ENCODE measurements at places on chromosomes 3 and 15. TPM values are rescaled to one million over a fixed set of nuclear protein-coding genes. Genes with fewer than 3 reads are reported as not detected.

GRCh38 chr15:37040072-37040742 is 60.1 kb downstream of the MEIS2 start:
- H3K4me1 ChIP-seq = no peaks in the 10 kb centered on the region
- no peak overlapping the region for H3K27ac ChIP-seq
- no peaks in the 10 kb centered on the region for H3K27me3 ChIP-seq
- H3K36me3 ChIP-seq = no peaks in the 10 kb centered on the region
- H3K4me3 ChIP-seq = no peak overlapping the region

GRCh38 chr3:66172394-66172793 is 48.4 kb upstream of the SLC25A26 start:
- no peaks in the 10 kb centered on the region for H3K4me1 ChIP-seq
- H3K36me3 ChIP-seq = no peaks in the 10 kb centered on the region

DNA sequence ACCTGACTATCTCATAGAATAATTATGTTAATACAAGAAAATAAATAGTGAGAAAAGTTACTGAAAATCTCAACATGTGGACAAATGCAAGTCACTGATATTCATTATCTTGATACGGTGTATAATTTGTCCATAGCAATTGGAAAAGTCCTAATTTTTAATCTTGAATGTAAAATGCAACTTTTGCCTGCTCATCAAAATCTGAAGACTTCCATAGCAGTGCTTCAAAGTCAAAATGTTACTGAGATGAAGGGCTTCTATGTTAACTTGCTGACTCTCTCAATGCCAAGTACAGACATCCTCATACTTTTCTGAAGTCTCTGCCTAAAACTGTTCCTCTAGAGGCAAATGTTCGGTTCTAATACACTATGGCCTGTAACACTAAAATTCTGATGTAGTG is 1300.1 kb upstream of the EPHA6 start:
- no peak for DNase-seq
- H3K4me3 ChIP-seq = no peak overlapping the region
- no peaks in the 10 kb centered on the region for H3K36me3 ChIP-seq

DNA sequence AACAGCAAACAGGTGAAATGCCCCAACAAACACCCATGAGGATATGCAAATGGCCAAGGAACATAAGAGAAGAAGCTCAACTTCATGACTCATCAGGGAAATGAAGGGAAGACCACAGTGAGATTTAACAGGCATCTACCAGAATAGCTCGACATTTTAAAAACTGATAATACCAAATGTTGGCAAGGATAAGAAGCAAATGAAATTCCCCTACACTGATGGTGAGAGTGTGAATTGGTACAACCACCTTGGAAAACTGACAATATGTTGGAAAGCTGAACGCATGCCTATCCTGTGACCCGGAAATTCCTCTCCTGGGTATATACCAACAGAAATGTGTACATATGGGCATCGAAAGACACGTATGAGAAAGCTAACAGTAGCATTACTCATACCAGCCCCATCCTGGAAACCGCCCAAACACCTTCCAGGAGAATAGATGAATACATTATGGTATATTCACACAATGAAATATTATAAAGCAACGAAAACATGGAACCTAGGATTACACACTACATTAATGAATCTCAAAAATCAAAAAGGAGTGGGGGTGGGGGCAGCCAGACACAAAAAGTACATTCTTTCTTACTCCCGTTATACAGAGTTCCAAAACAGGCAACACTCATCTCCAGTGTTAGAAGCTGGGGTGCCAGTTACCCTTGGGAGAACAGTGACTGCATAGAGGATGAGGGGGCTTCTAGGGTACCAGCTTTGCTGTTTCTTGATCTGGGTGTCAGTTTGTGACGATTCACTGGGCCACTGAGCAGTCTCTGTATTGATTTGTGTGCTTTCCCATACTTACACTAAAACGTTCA is 16.9 kb downstream of the RFTN1 start:
- DNase-seq = no peak
- peaks cover 42% of the 10 kb centered on the region for H3K36me3 ChIP-seq
- no peaks in the 10 kb centered on the region for H3K27me3 ChIP-seq
- H3K4me1 ChIP-seq = peaks cover 43% of the 10 kb centered on the region

- H3K27me3 ChIP-seq = no peaks in the 10 kb centered on the region
- H3K4me1 ChIP-seq = no peaks in the 10 kb centered on the region
These were observed 93.5 kb upstream of the ARRDC4 start for GRCh38 chr15:97866959-97867358.

Gene IL16
- total RNA-seq = 196 TPM

DNA sequence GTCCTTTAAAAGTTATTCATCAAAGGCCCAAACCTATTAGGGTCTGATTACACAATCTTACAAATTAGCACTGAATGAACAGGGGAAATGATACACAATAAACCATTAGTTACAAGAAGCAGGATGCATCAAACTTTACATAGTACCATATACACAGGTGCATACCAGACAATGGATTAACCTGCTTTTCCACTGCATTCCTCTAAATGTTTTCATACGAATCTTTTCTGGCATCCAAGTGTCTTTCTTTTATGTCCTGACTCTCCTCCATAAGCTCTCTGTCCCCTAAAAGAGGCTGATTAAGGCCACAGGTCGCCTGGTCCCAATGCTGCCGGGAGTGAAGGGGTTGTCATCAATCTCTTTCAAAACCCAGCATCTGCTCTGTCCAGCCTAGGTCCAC is 11.4 kb downstream of the FBN1 start:
- peaks cover under 1% of the 10 kb centered on the region for H3K27me3 ChIP-seq
- H3K4me1 ChIP-seq = peaks cover 4% of the 10 kb centered on the region

GRCh38 chr3:183099838-183100204 is 525 bp upstream of the MCCC1 start:
- peak overlapping the region; percentile 84 for H3K27ac ChIP-seq
- no peaks in the 10 kb centered on the region for H3K27me3 ChIP-seq
- peak overlapping the region; percentile 96 for H3K4me3 ChIP-seq
- peaks cover 5% of the 10 kb centered on the region for H3K36me3 ChIP-seq
- DNase-seq = no peak

- no peak overlapping the region for H3K27ac ChIP-seq
- no peak for DNase-seq
- no peaks in the 10 kb centered on the region for H3K4me1 ChIP-seq
- H3K4me3 ChIP-seq = no peak overlapping the region
These were observed 33.0 kb downstream of the SPATA12 start for GRCh38 chr3:57093489-57093888.

Gene STXBP5L
- not detected for total RNA-seq

Gene TIGIT
- 30.4 TPM for total RNA-seq

GRCh38 chr15:74319596-74320351 is 47.7 kb downstream of the CYP11A1 start:
- peaks cover 25% of the 10 kb centered on the region for H3K4me1 ChIP-seq
- no peak overlapping the region for H3K4me3 ChIP-seq
- H3K36me3 ChIP-seq = no peaks in the 10 kb centered on the region
- H3K27me3 ChIP-seq = peaks cover 2% of the 10 kb centered on the region
- no peak for DNase-seq

Gene SNTN
- total RNA-seq = not detected

GRCh38 chr3:152971880-152972279 is 136.9 kb downstream of the P2RY1 start:
- H3K27me3 ChIP-seq = peaks cover 2% of the 10 kb centered on the region
- H3K4me3 ChIP-seq = no peak overlapping the region
- no peak for DNase-seq
- no peaks in the 10 kb centered on the region for H3K4me1 ChIP-seq
- no peaks in the 10 kb centered on the region for H3K36me3 ChIP-seq
- no peak overlapping the region for H3K27ac ChIP-seq

GRCh38 chr3:172271386-172271976 is 176.8 kb downstream of the GHSR start:
- no peak overlapping the region for H3K4me3 ChIP-seq
- no peak overlapping the region for H3K27ac ChIP-seq
- no peaks in the 10 kb centered on the region for H3K27me3 ChIP-seq

Measured in activated CD4-positive, alpha-beta memory T cell treated with anti-CD3 and anti-CD28 coated beads, Interleukin-2, amount 10 ng/mL, durations not matched to agents 7 days and 5 days (primary cell).